ENCODE measurements at places on chromosomes 7 and 10.

- no peak for DNase-seq
Measured at GRCh38 chr7:137086896-137087295, 218.4 kb downstream of the CHRM2 start.

DNA sequence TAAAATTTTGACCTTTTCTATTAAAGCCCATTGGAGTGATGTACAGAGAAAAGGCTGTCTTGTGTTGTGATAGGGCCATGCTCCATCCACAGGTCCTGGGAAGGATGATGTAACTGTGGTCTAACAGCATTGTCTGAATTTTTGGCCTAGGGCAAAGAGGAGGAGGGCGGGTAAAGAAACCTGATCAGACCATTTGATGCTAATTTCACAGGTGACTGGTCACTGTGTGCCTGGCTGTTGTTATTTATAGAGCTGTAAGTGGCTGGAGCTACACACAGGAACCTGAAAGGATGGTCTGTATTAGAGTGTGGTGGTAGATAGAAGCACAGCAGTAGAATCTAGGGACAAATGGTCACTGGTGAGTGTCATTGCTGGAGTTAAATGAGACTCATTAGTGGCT is 182.1 kb downstream of the AUTS2 start:
- DNase-seq, result no peak

GRCh38 chr10:113438652-113439051 is 114.2 kb upstream of the HABP2 start:
- no peak for DNase-seq

DNA sequence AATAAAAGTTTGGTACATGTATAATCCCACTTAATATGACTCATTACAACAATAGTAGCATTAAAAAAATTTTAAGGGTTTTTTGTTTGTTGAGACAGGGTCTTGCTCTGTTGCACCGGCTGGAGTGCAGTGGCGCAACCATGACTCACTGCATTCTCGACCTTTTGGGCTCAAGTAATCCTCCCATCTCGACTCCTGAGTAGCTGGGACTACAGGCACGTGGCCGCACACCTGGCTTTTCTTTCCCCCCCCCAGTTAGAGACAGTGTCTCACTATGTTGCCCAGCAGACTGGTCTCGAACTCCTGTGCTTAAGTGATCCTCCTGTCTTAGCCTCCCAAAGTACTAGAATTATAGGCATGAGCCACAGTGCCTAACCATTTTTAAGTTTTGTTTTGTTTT is 40.7 kb downstream of the KMT2C start:
- DNase-seq, result no peak

DNA sequence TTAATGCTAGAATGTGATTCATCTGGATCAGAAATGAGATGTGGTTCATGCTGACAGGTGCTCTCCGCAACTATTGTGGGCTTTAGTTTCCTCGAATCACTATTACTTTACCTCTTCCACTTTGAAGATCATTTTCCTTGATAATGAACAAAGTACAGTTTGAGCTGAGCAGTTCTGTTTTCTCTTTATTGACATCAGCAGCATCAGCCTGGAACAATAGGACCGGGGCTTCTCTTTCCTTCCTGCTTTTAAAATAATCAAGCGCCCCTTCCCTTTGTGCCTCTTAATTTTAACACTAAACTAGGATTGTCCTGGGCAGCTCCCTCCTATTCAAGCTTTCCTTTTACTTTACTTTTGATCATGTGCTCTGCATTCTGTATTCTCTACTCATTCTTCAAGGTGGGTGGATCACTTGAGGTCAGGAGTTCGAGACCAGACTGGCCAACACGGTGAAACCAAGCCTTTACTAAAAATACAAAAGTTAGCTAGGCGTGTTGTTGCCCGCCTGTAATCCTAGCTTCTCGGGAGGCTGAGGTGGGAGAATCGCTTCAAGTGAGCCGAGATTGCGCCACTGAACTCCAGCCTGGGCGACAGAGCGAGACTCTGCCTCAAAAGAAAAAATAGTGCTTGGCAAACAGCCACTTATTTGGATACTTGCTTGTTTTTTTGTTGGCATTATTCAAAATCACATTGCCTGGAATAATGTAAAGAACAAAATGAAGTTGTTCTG is 67.0 kb upstream of the RHEB start:
- no peak for DNase-seq

DNA sequence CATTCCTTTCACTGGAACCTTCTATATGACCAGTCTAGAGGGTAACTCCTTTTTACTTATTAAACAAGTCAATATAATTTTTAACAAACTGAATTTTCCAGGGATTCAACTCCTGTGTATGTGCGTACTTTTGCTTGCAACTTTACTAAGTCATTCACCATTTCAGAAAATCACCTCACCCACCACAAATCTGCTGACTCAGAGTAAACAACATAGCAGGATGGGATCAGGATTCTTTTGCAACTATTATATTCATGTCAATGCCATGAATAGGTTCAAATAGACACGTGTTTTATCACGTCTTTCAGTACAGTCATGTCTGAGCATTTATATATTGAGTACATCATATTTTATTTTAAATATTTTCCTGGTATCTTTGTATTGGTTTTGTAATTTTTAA is 14.5 kb downstream of the CTTNBP2 start:
- DNase-seq, result no peak

DNA sequence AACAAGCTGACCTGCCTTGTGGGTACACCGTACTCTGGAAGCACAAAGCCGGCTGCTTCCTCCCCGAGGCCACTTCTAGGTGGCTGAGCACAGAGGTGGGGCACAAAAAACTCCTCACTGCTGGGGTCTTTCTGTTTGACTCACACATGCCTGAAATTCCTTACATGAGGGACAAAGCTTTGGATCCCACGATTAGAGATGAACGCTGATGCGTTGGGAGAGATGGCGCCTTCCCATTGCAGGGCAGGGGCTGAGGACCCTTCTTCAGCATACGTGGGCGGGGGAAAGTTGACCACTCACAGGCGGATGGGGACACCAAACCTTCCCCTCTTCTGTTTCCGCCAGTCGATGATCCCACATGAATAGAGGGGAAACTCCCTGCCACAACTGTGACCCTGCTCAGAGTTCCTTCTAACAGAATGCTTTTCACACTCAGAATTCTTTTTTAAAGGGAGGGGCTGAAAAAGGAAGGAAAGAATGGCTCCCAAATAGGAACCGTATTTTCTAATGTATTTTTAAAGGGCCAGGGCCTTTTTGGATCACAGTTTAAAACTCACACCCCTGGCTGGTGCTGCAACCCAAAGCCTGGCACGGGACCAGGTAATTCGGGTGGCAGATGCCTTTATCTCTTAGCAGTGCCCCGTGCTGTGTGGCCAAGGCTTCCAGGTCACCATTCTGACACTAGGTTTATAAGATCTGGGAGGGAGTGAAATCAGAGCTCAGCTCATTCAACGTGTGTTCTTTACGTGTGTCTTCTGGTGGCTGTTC is 134.0 kb downstream of the PRKAG2 start:
- DNase-seq, result no peak

DNA sequence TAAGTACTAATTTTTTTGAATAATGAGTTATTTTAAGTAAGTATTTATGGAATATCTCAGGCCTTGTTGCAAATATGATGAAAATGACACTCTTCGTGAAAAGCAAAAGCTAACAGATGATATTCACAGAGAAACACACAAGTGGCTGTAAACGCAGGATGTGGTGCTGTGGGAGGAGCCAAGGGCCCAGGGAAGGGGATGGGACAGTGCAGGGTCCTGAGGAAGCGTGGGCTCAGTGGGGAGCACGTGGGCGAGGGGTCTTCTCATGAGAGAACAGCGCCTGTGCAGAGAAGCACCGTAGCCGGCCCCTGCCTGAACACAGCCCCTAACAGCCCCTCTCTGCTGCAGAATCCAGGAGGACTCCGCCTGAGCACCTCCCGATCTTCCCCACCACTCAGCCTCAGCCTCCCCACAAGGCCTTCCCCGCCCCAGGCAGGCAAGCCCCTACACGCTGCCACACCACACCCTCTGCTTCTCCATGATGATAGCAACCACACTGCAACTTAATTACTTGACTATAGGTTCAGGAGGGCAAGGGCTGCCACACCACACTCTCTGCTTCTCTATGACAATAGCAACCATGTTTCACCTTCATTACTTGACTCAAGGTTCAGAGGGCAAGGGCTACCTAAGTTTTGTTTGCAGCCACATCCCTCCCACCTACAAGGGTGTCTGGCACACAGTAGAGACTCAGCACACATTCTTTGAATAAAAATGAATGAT is 152.6 kb upstream of the RNF32 start:
- no peak for DNase-seq

DNA sequence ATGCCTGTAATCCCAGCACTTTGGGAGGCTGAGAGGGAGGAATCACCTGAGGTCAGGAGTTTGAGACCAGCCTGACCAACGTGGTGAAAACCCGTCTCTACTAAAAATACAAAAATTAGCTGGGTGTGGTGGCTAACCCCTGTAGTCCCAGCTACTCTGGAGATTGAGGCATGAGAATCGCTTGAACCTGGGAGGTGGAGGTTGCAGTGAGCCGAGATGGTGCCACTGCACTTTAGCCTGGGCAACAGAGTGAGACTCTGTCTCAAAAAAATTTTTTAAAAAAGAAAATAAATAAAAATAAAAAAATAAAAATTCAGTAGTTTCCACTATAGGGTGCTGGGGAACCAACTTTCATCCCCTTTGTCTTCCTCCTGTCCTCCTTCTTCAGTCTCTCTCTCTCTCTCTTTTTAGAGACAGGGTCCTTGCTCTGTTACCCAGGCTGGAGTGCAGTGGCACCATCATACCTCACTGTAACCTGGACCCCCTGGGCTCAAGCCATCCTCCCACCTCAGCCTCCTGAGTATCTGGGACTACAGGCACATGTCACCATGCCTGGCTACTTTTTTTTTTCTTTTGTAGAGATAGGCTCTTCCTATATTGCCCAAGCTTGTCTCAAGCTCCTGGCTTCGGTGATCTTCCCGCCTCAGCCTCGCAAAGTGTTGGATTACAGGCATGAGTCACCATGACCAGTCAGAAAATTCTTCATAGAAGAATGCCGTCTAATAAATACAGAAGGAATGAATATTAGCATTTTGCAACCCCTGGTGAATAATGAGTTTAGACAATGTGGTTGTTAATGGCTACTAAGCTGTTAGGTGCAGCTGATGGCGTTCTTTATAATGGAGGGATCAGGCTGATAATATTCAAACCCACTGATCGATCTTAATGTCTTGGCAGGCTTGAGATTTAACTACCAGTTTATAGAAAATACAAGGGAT is 20.6 kb downstream of the RBM20 start:
- DNase-seq, result no peak

- no peak for DNase-seq
Measured at GRCh38 chr10:131994435-131994834, 12.7 kb upstream of the BNIP3 start.

DNA sequence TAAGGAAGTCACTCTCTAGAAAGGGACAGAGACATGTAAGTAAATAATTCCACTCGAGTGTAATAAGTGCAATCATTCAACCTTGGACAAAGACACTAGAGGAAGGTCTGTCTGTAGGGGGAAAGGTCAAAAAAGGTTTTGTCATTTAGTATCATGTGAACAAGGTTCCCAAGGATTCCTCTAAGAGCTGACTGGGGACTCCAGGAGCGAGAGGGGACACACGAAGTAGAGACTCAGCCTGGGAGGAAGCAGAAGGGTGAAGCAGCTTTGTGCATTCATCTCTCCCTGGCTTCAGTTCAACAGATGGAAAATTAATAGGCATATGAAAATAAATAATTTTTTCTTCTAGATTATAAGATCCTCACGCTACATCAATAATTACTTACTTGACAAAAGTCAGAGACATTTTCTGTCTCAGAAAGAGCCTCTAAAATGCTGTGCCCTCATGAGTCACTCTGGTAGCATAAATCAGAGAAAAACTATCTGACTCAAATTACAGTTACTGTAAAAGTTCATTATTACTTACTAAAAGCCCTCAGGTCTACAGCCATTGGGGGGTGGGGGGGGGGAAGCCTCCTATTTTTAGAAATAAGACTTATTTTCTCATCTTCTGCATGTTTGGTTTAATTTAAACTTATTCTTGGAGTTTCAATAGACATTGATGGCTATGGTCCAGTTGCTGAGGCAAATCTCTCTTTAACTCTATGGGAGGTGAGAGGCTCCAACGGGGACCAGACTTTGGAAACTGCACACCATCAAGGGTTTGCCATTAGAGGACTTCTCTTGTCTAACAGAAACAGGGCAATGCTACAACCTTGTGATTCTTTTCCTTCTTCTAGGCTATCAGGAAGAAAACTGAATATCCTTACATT is 275.1 kb upstream of the KLF14 start:
- DNase-seq, result no peak

DNA sequence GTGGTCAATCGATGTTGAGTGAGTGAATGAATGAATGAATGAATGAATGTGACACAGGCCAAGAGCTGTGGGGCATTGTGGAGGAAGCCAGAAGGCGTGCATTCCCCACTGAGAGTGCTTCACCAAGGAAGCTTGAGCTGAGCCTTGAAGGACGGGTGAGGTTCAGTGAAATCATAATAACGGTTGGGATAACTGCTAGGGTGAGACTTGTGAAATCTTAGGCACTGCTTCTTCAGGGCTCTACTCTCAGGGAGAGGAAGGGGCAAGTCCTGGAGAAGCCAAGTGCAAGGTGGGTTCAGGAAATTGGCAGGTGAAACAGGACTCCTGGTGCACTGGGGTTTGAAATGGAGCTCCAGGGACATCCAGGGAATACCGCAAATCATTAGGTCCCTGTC is 23.7 kb upstream of the PRKAG2 start:
- DNase-seq, result no peak

GRCh38 chr7:79810916-79811315 is 323.7 kb upstream of the GNAI1 start:
- no peak for DNase-seq

GRCh38 chr7:84923348-84923747 is 263.5 kb downstream of the SEMA3D start:
- DNase-seq, result no peak
